ENCODE measurements at places on chromosomes 1 and 21.
A peak's percentile ranks its signal among the peaks of the same experiment; 100 is the strongest.

GRCh38 chr1:37763791-37764413 is 1.0 kb downstream of the EPHA10 start:
- no peak for DNase-seq

DNA sequence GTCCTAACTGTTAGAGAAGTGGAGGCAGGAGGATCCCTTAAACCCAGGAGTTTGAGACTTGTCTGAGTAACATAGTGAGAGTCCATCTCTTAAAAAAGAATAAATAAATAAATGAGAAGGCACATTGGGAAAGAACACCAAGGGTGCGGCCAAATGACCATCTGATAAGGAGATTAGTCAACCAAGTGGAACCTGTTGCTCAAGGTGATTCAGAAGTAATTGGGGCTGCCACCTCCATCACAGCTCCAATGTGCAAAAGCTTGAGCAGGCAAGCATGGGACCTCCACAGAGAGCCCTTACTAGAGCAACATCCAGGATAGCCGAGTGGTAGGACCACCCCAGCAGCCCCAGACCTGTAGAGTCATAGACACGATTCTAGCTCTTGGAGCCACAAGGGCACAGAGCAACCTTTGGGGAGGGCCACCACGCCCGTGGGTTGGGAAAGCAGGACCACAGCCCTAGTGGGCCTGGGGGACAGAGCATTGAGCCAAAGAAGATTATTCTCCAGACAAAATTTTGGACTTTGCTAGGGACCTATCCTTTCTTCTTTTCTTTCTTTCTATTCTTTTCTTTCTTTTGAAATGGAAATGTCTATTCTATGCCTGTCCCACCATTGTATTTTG is 40.9 kb downstream of the KCNK1 start:
- DNase-seq = no peak

- DNase-seq = no peak
Measured at GRCh38 chr1:243420946-243421685, 165.3 kb downstream of the SDCCAG8 start.

- DNase-seq = no peak
Measured at GRCh38 chr1:19381261-19381660, 69.1 kb downstream of the SLC66A1 start.

- no peak for DNase-seq
Measured at GRCh38 chr1:102691592-102692090, 416.7 kb downstream of the COL11A1 start.

- DNase-seq = no peak
Measured at GRCh38 chr1:6330410-6330911, 63.1 kb downstream of the ACOT7 start.

DNA sequence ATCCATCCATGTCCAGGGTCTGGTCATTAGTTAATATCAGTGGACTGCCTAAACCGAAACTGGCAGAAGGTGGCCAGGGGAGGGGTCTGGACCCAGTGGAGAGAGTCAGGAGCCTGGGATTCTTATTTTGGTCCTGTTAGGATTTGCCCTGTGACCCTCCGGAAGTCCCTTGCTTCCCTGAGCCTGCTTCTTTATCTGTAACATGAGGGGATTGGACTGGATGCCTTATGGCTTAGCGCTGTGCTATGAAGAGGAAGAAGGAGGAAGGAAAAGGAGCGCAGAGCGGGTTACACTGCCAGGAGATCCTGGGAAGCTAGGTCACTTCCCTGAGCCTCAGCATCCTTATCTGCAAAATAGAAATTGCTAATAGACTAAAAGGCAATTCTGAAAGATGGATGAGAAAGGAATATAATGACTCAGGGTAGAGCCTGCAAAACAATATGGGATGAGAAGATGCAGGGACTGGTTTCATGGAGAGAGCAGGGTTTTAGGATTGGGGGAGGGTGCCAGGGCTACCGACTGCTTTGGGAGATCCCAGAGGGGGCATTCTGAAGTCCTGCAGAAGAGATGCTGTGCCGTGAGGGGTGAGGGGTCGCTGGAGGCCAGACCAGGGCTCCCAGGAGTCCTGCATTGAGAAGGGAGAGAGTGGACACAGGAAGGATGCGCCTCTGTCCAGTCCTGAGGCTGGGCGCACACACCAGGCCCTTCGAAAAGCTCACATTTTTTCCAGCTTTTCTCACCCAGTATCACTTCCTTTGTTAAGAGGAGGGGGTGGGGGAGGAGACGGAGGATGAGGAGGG is 460 bp upstream of the ADORA1 start:
- DNase-seq = no peak

- DNase-seq = peak; percentile 83
Measured at GRCh38 chr1:241847796-241848685, at the start of gene EXO1. Gene EXO1 (plus strand): TSS chr1:241848204. CDS start chr1:241850426, 2,222 bp downstream.
